ENCODE measurements at places on chromosomes 12 and 14.

- no peak for DNase-seq
Observed at GRCh38 chr14:86091811-86092210, 561.9 kb downstream of the FLRT2 start.

DNA sequence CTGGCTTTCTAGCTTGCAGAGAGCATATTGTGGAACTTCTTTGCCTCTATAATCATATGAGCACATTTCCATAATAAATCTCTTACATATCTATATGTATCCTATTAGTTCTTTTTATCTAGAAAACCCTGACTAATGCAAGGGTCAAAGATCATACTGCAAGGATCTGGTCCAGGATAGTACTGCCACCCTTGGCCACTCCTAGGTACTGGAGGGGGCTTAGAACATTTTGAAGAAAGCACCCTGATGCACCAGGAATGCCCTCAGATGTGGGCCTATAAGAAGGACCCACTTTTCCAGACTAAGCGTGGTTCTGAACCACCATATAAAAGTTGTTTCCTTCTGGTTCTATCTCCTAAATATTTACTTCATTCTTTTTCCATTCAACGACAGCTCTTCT is 14.6 kb downstream of the ATXN7L3B start:
- DNase-seq = no peak

- DNase-seq = no peak
Observed at GRCh38 chr12:117884161-117884560, 84.6 kb downstream of the KSR2 start.

DNA sequence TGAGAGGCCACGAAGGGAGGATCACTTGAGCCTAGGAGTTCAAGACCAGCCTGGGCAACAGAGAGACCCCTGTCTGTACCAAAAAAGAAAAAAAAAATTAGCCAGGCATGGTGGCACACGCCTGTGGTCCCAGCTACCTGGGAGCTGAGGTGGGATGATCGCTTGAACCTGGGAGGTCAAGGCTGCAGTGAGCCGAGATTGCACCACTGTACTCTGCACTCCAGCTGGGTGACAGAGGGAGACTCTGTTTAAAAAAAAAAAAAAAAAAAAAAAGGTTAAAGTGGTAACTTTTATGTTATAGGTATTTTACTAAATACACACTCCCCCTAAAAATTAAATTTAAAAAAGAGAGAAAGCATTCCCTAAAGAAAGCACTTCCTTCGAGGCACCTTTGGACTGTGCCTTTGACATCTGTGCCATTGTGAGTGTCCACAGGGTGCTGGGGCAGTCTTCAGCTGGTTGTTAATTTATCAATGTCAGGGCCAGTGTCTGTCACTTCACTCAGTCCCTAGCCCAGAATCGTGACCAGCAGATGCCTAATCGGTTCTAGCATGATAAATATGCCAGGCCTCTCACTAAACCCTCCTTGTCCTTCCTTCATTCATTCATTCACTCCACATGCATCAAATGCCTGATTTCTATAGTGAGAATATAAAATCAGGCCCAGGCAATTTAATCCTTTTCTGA is 63.1 kb downstream of the B4GALNT3 start:
- DNase-seq = no peak

GRCh38 chr12:127888943-127889719 is 377.8 kb upstream of the TMEM132C start:
- DNase-seq = no peak

DNA sequence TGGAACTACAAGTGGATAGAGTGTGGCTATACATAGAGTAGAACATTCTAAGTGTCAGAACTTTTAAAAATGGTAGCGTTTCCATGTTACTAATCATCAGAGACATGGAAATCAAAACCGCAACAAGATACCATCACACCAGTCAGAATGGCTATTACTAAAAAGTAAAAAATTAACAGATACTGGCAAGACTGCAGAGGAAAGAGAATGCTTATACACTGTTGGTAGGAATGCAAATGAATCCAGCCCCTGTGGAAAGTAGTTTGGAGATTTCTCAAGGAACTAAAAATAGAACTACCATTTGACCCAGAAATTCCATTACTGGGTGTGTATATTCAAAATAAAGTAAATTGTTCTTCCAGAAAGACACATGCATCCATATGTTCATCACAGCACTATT is 518.6 kb downstream of the NELL2 start:
- no peak for DNase-seq

DNA sequence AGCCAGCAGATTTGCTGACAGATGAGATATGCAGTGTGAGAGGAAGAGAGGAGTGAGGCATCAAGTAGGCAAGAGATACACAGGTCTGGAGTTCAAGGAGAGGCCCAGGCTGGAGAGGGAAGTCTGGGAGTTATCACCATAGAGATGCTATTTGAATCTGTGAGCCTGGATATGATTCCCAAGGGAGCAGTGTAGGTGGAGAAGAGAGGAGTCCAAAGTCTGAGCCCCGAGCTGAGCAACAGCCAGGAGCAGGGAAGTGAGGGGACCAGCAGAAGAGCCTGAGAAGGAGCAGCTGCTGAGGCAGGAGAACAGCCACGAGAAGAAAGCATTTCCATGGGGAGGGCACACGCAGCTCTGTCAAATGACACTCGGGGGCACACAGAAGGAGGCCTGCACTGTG is 20.2 kb upstream of the NXPH4 start:
- DNase-seq = no peak

DNA sequence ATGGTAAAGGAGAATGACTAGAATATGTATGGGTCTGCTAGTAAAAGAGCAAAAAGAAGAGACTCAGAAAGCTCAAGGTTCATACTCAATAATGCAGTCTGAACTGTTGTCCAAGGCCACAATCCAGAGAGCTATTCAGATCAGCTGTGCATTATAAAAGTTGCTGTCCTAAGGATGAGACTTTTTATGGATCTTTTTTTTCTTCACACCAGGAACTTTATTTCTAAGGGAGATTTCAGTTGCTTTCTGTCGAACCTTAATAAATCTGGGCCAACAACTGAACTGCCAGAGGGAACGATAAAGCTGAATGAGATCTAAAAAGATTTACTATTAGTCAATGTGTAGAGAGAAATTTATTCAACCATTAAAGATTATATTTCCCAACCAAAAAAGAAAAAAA is 948.3 kb upstream of the NOVA1 start:
- no peak for DNase-seq

DNA sequence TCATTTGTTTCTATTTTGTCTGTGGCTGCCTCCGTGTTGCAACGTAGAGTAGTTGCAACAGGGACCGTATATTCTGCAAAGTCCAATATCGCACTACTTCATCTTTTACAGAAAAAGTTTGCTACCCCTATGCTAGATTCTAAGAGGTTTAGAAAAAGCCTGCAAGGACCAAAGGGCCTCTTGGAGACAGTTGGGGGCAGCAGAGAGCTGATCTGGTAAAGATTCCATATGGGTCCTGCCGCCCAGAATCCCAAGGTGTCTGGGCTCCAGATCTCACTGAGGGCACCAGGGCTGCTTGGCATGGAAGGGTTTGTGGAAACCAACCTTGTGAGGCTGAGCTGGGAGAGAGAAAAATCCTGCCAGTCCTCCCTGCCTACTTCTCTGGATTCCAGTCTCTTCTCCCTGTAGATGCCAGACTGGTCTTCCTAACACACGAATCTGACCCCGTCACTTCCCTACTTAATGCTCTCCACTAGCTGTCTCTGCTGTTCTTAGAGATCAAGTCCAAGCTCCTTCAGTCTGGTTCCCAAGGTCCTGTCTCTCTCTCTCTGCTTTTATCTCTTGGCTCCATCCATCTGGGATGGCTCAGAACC is 74.6 kb downstream of the GLRX5 start:
- DNase-seq = no peak

DNA sequence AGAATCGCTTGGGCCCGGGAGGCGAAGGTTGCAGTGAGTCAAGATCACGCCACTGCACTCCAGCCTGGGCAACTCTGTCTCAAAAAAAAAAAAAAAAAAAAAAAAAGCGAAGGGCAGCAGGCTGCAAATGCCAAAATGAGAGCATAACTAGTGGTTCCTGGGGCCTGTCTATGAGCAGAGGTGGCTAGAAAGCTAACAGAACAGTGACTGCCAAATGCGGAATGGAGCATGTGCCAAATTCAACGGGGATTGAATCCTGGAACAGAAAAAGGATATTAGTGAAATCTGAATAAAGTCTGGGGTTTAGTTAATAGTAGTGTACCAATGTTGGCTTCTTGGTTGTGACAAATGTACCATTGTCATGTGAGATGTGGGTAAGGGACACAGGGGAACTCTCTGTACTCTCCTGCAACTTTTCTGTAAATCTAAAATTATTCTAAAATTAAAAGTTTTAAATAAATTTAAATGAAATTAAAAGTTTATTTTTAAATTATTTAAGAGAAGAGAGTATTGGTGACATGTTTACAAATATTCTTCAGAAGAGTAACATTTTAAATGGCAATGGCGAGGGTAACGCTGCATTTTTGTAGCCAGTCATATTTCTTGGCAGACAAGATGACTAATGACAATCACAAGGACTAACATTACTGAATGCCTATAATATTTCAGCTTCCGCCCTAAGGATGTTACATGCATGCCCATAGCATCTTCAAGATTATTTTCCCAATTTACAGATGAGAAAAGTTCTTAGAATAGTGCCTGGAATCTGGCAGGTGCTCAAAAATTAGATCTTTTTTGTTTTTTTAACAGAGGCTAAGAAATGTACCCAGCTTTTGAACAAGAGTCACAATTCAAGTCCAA is 28.9 kb upstream of the NUDT4 start:
- no peak for DNase-seq

- DNase-seq = no peak
Observed at GRCh38 chr14:51848120-51848519, 12.3 kb upstream of the GNG2 start.

- no peak for DNase-seq
Observed at GRCh38 chr14:69648480-69649451, 37.4 kb downstream of the SUSD6 start.

DNA sequence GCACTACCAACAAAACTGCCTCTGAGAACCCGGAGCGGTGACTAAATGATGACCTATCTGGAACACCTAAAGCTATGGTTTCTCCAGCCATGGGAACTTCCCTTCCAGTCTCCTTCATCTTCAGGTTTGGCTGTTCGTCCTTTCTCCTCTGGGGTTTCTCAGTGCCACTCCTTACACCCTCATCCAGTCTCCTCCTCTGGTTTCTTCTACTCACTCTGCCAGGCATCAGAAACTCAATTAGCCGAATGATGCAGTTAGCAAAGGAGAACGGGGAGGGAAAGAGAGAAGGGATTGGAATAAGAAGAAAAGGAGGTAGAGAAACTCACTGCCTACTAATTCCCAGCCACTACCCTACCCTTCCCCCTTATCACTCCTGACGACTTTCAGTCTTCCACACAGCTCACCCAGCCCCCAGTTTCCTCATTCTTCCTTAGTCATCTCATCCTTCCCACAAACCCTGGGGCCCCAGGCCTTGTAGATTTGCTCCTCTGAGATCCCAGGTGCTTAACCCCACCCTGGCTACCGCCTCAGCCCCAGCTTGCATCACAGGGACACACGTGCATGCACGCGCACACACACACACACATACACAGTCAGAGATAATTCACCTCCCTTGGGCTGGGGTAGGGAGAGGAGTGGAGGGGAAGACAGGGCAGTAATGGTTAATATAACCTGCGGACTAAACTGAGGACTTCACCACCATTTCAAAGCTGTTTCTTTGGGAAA is 13.0 kb downstream of the FGD6 start:
- no peak for DNase-seq

- DNase-seq = no peak
Observed at GRCh38 chr12:113874999-113875561, 91.0 kb downstream of the RBM19 start.

DNA sequence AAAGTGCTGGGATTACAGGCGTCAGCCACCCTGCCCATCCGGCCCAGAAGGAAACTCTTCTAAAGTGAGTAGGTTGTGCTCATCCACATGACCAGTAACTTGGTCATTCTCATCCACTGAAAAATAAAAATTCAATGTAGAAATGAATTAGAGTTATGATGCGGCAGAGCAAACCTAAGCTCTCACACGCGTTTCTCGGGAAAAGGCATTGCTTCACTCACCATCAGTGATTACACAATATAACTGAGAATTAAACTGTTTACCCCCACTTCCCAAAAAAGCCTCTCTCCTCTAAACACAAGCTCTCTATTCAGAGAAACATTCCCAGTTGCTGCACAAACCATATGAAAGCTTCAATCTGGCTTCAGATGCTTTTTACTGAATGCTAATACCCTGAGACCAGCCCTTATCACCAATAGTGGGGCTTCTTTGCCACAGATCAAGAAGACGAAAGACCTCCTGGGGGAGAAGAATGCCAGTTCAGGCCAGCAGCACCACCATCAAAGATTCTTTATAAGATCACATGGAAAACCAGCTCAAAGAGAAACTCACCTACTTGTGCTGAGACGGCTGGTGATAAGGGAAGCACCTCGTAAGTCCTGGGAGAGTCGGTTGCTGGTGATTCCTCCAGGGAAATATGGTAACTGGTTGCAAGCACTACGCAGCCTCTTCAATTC is 121.5 kb upstream of the SFSWAP start:
- DNase-seq = no peak

GRCh38 chr12:47297993-47298392 is 218.2 kb upstream of the AMIGO2 start:
- no peak for DNase-seq

GRCh38 chr14:99481745-99482099 is 513 bp downstream of the CCNK start:
- DNase-seq = no peak

- DNase-seq = no peak
Observed at GRCh38 chr14:75832621-75833297, 149.0 kb downstream of the TGFB3 start.

GRCh38 chr12:22121224-22121623 is 75.2 kb downstream of the CMAS start:
- DNase-seq = no peak

GRCh38 chr14:106610691-106611090 is 1084.3 kb downstream of the TMEM121 start:
- DNase-seq = no peak

- DNase-seq = no peak
Observed at GRCh38 chr12:45217846-45218245, 2.0 kb downstream of the ANO6 start.

GRCh38 chr12:120417917-120418580 is 19.9 kb upstream of the COX6A1 start:
- no peak for DNase-seq

DNA sequence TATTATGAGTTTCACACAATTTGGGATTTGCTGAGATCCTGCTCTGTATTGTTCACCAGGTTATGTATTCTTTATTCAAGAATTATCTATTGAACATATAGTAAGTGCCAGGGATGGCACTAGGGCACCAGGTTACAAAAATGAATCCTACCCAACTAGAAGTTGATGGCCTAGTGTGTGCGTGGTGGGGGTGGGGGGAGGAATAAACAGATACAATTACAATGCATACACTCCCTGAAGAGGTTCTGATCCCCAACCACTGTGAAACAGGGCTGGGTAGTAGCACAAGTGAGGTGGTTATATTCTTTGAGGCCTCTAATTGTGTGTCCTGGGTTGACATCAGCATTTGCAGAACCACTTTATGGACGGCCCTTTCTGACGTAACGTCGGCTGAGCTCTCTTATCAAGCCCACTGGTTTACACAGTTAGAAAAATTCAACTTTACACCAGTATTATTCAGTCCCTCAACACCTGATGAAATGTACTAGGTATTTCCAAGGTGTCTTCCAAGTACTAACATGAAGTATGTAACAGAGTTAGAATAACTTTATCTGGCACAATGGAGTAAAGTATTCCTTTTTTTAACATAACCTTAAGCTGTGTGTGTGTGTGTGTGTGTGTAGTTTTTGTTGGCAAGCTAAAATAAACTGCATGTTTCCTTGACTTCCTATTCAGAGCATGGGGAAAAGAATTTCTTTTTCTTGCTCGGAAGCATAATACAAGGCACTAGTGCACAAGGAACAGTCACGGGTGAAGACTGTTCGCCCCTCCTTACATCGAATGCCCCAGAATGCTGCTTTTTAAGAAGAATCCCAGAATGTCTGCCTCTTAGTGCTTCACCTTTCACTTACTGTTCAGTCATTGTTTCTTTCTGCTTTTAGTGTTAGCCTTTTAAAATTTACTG is 8.1 kb upstream of the GLRX5 start:
- DNase-seq = no peak

Data from GOT3 (cell line).